Stimulated activated CD4-positive, alpha-beta T cell treated with anti-CD3 and anti-CD28 coated beads, Interleukin-1b, Interleukin-23, amount 100 ng/mL, for 4 hours (primary cell): ENCODE measurements at places on chromosomes 11 and 22.

DNA sequence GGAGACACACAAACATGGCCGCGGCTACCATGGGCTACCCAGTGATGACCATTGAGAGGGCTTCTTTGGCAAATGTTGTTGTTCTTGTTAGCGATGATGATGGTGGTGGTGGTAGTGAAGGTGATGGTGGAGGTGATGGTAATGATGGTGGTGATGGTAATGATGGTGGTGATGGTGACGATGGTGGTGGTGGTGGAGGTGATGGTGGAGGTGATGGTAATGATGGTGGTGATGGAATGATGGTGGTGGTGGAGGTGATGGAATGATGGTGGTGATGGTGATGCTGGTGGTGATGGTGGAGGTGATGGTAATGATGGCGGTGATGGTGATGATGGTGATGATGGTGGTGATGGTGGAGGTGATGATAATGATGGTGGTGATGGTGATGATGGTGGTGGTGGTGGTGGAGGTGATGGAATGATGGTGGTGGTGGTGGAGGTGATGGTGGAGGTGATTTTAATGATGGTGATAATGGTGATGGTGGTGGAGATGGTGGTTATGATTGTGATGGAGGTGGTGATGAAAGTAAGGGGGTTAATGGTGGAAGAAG is 16.3 kb upstream of the WNT7B start:
- no peak for DNase-seq

DNA sequence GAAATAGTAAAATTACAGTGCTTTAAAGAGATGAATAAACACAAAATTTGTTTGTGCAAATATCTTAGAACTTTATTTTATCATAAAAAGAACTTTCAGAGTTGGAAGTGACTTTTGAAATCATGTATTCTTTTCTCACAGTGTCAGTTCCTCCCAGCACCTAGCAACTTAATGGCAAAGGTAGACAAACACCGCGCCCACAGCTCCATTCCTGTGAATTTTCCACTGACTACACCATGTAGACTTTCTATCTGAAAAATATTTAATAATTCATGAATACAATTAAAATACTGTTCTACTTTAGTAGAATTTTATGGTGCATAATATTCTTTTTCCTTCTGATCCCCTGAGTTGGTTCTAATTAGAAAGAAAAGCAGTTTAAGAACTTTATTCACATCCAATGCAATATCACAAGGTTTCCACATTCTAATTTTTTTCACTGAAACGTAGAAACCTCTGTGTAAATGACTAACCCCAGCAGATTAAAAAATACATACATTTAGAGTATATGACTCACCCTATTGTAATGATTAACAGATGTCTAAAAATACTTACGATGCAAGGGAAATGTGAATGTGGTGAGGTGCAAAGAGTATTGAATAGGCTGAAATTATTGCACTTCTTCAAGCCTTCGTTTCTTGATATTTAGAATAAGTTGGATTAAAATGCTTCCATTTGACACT is 218.2 kb upstream of the CCDC179 start:
- DNase-seq, result no peak

GRCh38 chr11:110857892-110858546 is 145.8 kb upstream of the ARHGAP20 start:
- DNase-seq, result no peak

DNA sequence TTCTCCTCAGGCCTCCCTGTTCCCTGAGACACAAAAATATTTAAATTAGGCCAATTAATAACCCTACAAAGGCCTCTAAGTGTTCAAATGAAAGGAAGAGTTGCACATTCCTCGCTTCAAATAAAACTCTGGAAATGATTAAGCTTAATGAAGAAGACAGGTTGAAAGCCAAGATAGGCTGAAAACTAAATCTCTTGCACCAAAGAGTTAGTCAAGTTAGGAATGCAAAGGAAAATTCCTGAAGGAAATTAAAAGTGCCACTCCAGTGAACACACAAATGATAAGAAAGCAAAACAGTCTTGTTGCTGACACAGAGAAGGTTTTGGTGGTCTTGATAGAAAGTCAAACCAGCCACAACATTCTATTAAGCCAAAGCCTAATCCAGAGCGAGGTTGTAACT is 574.4 kb downstream of the OPCML start:
- DNase-seq, result no peak

GRCh38 chr11:123753110-123753509 is 1.2 kb downstream of the OR6X1 start:
- no peak for DNase-seq

DNA sequence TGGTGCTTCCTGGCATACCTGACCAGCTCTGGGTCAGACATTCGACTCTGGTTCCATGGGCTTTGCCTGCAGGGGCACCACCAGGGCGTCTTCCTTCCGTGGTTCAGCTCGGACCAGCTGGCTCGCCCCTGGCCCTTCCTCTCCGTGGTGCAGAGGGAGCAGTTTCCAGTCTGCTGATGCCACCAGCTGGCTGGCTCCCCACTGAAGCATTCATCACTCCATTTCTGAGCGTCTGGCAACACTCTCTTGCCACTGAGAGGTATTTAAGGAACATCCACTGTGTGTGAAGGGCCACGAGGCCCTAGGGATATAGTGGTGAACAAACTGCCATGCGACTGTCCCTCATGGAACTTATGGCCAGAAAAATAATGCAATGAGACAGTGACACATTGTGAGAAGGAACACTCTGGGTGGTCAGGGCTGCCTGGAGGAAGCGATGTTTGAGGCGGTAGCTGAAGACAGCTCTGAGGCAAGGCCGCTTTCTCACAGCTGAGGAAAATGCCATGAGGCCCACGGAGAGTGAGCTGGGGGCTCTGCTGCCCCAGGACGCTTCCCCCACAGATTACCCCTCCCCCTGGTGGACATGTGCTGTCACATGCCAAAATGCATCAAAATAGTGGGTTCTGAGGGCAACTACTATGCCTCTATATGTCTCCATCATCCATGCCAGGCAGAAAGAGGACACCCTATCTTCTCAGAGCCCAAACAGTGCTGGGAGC is 44.9 kb upstream of the ARFGAP3 start:
- no peak for DNase-seq

- DNase-seq, result no peak
Measured at GRCh38 chr11:35947437-35947836, 3.6 kb downstream of the LDLRAD3 start.

DNA sequence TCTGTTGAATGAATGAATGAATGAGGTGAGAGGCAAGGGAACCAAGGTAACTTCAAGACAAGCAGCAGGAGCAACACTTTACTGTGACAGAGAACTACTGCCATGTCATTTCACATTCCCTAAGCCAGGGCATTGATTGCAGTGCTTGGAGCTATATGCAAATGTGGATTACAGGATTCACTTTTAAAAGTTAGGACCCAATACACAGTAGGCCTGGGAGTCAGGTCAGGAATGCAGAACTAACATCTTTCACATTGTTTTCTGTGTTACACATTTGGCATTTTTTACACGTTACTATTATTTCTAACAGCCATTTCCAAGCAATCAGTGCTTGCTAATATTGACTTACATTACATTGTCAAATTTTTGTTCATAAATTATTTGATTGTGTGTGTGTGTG is 26.2 kb upstream of the ME3 start:
- DNase-seq, result no peak

- no peak for DNase-seq
Measured at GRCh38 chr22:35578836-35579575, 38.1 kb downstream of the MB start.

DNA sequence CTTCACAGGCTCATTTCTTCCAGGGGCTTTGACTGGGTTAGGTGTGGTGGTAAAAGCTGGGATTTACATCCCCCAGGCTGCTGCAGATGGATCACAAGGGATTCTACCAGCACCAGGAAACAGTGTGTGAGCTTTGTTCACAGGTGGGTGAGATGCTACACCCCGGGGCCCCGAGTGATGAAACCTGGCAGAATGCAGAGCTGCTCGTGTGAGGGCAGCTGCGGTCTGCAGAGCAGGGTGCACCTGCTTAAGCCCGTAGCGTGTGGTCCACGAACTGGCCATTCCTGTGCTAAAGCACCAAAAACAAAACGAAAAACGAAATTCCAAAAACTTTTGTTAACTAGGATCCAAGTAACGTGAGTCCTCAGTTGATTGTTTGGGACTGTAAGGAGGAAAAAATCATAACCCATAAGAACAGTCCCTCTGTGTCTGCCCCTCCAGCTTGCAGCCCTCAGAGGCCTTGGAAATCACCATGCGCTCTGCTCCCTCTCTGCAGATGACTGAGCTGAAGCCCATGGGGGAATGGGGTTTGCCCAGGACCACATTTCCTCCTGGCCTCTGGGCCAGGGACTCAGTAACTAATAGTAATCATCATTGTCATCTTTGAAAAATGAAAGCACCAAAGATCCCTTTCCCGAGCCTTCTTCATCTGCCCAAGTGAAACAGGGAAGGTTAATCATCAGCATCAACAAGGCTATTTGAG is 24.6 kb downstream of the ELF5 start:
- DNase-seq, result no peak

- DNase-seq, result no peak
Measured at GRCh38 chr11:108398439-108398838, 68.9 kb downstream of the C11orf65 start.

- no peak for DNase-seq
Measured at GRCh38 chr11:66491315-66491935, 11.2 kb downstream of the DPP3 start.

- no peak for DNase-seq
Measured at GRCh38 chr11:21635394-21636145, 557.3 kb upstream of the ANO5 start.

- no peak for DNase-seq
Measured at GRCh38 chr22:37832022-37832857, 9.1 kb downstream of the GALR3 start.

GRCh38 chr11:19389787-19390303 is 149.1 kb upstream of the E2F8 start:
- DNase-seq, result no peak

GRCh38 chr11:78801161-78801884 is 226.7 kb upstream of the NARS2 start:
- DNase-seq, result no peak

GRCh38 chr11:12534549-12534948 is 139.7 kb upstream of the TEAD1 start:
- no peak for DNase-seq

DNA sequence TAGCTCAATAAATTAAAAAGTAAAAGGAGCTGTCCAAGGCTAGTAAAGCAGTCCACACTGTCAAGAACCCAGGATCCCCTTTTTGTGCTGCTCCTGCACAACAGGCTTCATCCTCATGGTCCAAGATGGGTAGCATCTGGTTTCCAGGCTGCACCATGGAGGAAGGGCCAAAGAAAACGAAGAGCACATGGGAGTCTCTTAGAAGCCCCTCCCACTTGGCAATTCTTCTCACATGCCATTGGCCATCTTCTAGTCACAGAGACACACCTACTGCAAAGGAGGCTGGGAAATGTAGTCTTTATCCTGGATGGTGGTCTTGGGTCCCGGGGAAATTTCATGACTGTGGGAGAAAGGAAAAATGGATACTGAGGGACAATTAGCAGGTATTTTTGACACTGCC is 37.8 kb downstream of the PRR5L start:
- no peak for DNase-seq

GRCh38 chr11:68338051-68338780 is 25.8 kb downstream of the LRP5 start:
- DNase-seq, result no peak

DNA sequence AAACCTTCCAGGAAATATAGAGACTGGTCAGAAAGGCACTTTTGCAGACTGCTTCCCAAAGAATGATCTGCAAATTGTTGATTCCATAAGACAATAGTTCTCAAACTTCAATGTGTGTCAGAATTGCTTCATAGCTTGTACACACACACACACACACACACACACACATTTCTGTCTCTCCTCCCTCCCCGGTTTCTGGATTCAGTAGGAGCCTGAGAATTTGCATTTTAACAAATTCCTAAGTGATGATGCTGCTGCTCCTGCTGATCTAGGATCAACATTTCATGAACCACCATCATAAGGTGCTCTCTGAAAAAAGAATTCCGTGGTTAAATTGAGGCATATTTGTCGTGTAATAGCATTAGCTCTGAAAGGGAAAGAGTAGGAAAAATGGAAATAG is 35.3 kb upstream of the FZD4 start:
- DNase-seq, result no peak

GRCh38 chr11:15805726-15806125 is 550.6 kb downstream of the SOX6 start:
- no peak for DNase-seq

GRCh38 chr11:61923166-61924063 is 6.0 kb upstream of the RAB3IL1 start:
- DNase-seq, result no peak

- no peak for DNase-seq
Measured at GRCh38 chr22:30211124-30211820, 35.3 kb downstream of the LIF start.

DNA sequence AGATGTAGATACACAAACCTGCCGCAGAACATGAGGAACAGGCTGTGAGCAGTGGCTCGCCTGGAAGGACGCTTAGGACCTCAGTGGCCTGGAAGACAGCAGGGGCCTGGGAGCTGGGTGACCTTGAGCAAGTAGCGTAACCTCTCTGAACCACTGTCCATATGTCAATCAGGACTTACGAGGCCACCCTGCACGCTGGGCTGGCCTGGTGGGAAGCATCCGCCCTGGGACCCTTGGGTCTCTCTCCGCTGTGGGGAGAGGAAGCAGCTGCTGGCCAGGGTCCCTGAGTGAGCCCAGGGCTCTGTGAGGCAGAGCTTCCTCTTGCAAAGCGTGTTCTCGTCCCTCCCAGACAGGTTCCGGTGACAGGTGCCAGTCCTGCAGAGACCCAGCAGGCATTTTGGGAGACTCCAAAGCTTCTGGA is 14.0 kb upstream of the EHD1 start:
- no peak for DNase-seq

DNA sequence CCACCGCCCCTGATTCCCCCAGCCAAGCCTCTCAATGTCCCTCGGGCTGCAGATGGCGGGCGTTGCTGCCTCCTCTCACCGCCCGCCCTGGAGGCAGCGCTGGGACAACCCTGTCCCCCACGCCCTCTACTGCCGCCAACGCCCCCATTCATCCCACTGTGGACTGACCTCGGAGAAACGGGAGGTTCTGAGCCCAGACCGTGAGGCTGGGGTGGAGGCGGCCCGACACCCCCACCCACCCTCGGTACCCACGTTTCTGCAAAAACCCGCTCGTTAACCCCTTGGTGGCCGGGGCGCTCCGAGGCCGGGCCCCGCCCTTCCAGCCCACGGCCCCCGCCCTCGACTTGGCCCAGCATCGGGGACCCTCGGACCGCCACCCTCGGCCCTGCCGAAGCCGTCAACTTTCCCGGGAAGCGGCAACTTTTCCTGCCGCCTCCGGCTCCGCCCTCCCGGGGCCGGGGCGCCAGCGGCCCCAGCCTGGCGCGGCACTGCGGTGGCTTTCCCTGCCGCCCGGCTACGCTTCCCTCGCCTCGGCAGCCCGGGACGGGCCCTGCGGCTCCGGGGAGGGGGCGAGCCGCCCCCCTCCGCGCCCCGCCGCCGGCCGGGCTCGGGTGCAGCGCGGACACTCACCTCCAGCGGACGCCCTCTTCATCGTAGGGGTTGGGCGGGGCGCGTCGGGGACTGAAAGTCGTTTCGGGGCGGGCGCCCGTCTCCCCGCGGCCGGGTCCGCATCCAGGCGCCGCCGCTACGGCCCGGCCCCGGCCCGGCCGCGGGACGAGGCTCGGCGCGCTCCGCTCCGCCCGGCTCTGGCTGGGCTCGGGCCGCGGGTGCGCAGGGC is 458 bp downstream of the RTN4R start:
- no peak for DNase-seq

GRCh38 chr11:57082125-57082524 is 93.4 kb downstream of the OR5AK2 start:
- DNase-seq, result no peak
